Motor neuron (in vitro differentiated cells): ENCODE measurements at places on chromosomes 16 and 17. TPM values are rescaled to one million over a fixed set of nuclear protein-coding genes. Genes with fewer than 3 reads are reported as not detected.

Gene SEPTIN12
- total RNA-seq = not detected in 2 replicates

Gene NGFR
- total RNA-seq = 85.1 and 101 TPM in 2 replicates

Gene LGALS9
- 1.3 and 3.2 TPM in 2 replicates for total RNA-seq

Gene KRTAP3-2
- not detected in 2 replicates for total RNA-seq

DNA sequence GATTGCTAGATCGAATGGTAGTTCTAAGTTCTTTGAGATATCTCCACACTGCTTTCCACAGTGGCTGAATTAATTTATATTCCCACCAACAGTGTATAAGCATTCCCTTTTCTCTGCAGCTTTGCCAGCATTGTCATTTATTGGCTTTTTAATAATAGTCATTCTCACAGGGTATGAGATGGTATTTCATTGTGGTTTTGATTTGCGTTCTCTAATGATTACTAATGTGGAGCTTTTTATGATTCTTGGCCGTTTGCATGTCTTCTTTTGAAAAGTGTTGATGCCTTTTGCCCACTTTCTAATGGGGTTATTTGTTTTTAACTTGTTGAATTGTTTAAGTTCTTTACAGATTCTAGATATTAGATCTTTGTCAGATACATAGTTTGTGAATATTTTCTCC, 36.5 kb upstream of the BCAS3 start:
- ATAC-seq = no peak

GRCh38 chr17:76550712-76551615, 11.1 kb downstream of the PRCD start:
- ATAC-seq = peak; percentile 10

- no peak for ATAC-seq
These were observed 2.3 kb upstream of the KRT15 start for GRCh38 chr17:41520821-41521521.
